ENCODE measurements at places on chromosomes 1 and 21. TPM values are rescaled to one million over a fixed set of nuclear protein-coding genes. Genes with fewer than 3 reads are reported as not detected.
A peak's percentile ranks its signal among the peaks of the same experiment; 100 is the strongest.

DNA sequence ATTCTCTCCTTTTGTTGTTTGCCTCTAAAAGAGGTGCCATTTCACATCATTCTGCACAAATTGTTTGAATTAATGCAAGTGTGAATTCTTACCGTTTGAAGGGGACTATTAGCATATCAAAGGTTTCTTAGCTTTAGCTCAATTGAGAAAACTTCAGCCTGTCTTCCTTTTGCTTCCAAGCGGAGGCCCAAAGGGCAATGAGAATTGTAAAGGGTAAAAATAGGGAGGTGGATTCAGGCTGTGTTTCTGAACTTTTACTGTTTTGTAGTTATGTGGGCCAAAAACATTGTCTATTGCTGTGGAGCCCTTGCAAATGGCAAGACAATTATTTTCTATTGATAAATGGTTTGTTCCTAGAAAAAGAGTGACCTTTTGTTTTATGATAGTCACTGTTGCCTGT lies 3.6 kb downstream of the ADGRL2 start:
- DNase-seq = peak; percentile 21

- no peak for DNase-seq
These were observed 7.9 kb upstream of the PIK3CD start for GRCh38 chr1:9643351-9644256.

DNA sequence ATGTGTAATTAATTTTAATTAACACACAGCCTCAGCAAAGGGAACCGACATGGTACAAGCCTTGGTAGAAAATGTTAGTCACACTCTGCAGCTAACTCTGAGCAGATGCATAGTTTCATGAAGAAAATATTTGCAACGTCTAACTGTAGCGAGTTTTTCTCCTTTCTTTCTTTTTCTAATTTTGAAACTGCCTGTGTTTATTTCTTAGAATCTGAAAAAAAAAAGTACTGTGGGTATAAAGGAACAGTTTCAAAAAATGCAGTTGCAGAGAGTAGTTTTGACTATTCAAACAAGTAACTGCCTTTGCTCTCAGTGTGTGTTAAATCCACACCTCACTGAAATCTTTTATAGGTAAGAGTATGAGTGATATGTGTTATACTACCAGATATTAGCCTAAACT lies 149.9 kb upstream of the C1orf105 start:
- DNase-seq = peak; percentile 45

DNA sequence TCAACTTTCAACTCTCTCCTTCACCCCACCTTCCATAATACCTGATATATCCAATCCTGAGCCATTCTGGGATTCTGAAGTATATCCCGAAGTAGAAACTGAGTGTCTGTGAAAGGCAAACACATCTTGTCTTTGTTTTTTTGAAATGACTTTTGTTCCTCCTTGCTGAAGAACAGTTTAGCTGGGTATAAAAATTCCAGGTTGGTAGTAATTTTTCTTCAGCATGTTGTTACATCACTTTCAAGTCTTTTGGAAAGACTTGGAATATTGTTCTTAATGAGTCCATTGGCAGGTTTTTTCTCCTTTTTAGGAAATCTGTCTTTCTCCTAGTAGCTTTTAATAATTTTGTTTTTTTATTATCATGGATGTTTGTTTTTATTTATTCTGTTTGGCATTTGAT lies 32.7 kb downstream of the CRYAA start:
- no peak for DNase-seq

DNA sequence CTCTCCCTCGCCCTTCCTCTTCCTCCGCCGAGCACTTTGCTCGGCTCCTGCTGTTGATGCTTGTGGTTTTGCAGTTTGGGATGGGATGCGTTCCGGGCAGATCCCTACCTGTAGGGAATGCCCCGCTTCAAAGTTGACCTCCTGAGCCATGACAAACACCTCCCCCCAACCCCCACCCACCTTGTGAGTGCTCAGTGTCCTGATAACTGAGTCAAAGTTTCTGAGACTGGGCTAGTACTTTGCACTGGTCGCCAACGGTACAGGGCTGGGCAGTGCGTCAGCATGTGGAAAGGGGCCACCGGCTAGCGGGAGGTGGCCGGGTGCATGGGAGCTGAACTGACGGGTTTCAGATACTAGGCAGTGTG lies 771 bp downstream of the RABGAP1L start:
- DNase-seq = peak; percentile 34

The LDLRAD1 gene
- not detected for total RNA-seq

- no peak for DNase-seq
These were observed 14.7 kb upstream of the CD53 start for GRCh38 chr1:110857964-110858948.

The ST6GALNAC5 gene
- total RNA-seq = 0.09 TPM

- DNase-seq = no peak
These were observed 2.1 kb downstream of the HJV start for GRCh38 chr1:146019231-146020057.

GRCh38 chr21:25561668-25562641 lies 45.3 kb downstream of the MRPL39 start:
- DNase-seq = peak; percentile 73

- no peak for DNase-seq
These were observed 35.4 kb downstream of the CHRM3 start for GRCh38 chr1:239421811-239422210.

The CLCA4 gene
- total RNA-seq = not detected

The MX2 gene
- 4.2 TPM for total RNA-seq

- no peak for DNase-seq
These were observed 1.5 kb downstream of the SNX27 start for GRCh38 chr1:151613282-151613780.

The FMN2 gene
- 8.1 TPM for total RNA-seq

The IFI44L gene
- 17.7 TPM for total RNA-seq

GRCh38 chr1:30749691-30750583 lies 7.6 kb downstream of the LAPTM5 start:
- DNase-seq = no peak

The ITGB2 gene
- total RNA-seq = 0.09 TPM

- no peak for DNase-seq
These were observed 36.5 kb downstream of the LGALS8 start for GRCh38 chr1:236560213-236560771.

GRCh38 chr1:87226341-87226760 lies 102.3 kb upstream of the LMO4 start:
- DNase-seq = peak; percentile 99

The SPRR1B gene
- total RNA-seq = not detected

The LYPD8 gene
- total RNA-seq = not detected

- peak; percentile 38 for DNase-seq
These were observed 247.6 kb downstream of the TGFB2 start for GRCh38 chr1:218592688-218593087.

The EPS15 gene
- total RNA-seq = 108 TPM

The PTPRF gene
- 23.6 TPM for total RNA-seq

DNA sequence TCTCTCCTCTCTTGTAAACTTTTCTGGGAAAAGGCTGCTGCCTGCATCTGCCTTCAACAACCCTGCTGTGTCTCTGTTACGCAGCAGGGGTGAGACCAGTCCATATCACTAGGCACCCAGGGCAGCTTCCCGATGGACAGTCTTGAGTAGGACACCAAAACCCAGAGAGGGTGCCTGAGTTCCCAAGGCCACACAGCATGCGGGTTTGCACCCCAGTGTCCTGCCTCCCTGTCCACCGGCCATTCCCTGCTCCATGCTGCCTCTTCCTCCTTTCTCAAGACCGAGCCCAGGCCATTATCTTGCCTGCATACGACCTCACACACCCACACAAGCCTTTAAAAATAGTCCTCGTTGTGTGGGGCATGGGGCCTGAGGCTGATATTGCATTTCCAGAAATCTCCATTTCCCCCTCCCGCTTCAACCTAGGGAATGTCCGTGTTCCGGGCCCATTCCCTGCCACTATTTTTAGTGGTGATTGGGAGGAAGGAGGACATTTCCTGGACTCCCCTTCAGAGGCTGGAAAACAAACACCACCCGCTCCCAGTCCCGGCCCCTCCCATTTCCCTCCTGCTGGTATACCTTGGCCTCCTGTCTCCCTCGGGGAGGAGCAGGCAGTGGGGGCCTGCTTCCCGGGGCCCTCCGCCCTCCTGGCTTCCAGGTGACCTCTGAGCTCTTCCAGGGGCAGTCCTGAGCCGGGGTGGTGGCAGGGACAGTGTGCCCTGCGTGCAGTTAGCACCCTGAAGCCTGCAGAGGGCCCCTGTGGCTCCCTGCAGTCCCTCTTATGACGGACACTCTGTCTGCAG lies 132.4 kb upstream of the TMEM51 start:
- no peak for DNase-seq

GRCh38 chr1:14811573-14811972 lies 213.1 kb downstream of the KAZN start:
- DNase-seq = no peak

Measured in fibroblast of the aortic adventitia (primary cell).